WTC11 (cell line): ENCODE measurements at places on chromosomes 7 and 10. TPM values are rescaled to one million over a fixed set of nuclear protein-coding genes. Genes with fewer than 3 reads are reported as not detected.

DNA sequence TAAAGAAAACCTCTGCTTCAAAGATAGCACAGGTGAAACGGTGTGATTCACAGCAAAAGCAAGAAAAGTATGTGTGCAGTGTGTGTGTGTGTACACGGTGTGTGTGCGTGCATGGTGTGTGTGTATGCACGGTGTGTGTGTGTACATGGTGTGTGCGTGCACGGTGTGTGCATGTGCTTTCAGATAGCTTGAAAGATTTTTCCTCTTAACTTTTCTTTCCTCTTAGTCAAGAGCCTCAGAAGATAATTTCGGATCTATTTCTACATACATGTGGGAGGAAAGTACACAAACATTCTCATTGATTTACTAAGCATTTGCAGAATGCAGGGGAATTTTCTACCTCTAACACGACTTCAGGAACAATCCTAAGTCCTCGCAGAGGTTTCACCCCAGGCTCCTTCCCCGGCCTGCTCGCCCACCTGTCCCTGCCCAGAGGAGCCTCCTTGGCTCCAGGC, 2.9 kb downstream of the FGFR2 start:
- no peaks in the 10 kb centered on the region for H3K27me3 ChIP-seq
- peak overlapping the region; percentile 99 for H3K4me3 ChIP-seq
- H3K36me3 ChIP-seq, result peaks cover 38% of the 10 kb centered on the region

GRCh38 chr7:36598054-36598674, 126.1 kb downstream of the AOAH start:
- H3K4me3 ChIP-seq, result no peak overlapping the region
- no peak for DNase-seq
- no peak overlapping the region for H3K27ac ChIP-seq
- H3K36me3 ChIP-seq, result no peaks in the 10 kb centered on the region
- H3K4me1 ChIP-seq, result peaks cover 11% of the 10 kb centered on the region
- H3K27me3 ChIP-seq, result no peaks in the 10 kb centered on the region

GRCh38 chr7:106560482-106560881, 100.5 kb downstream of the CCDC71L start:
- H3K27me3 ChIP-seq, result no peaks in the 10 kb centered on the region; the same call in 1 of the 2 replicates
- no peak overlapping the region for H3K27ac ChIP-seq
- no peak overlapping the region for H3K4me3 ChIP-seq
- no peaks in the 10 kb centered on the region for H3K4me1 ChIP-seq
- DNase-seq, result no peak

GRCh38 chr10:15419279-15419874, 48.3 kb upstream of the FAM171A1 start:
- H3K27ac ChIP-seq, result no peak overlapping the region
- H3K36me3 ChIP-seq, result no peaks in the 10 kb centered on the region
- H3K27me3 ChIP-seq, result no peaks in the 10 kb centered on the region; the same call in 1 of the 2 replicates
- peak; percentile 45 for DNase-seq
- H3K4me3 ChIP-seq, result no peak overlapping the region

GRCh38 chr7:13179011-13179582, 491.7 kb downstream of the ARL4A start:
- DNase-seq, result no peak
- no peaks in the 10 kb centered on the region for H3K36me3 ChIP-seq

- DNase-seq, result peak; percentile 74
- no peak overlapping the region for H3K27ac ChIP-seq
- no peak overlapping the region for H3K4me3 ChIP-seq
- H3K36me3 ChIP-seq, result no peaks in the 10 kb centered on the region
- peaks cover 43% of the 10 kb centered on the region for H3K27me3 ChIP-seq
- peaks cover 44% of the 10 kb centered on the region for H3K4me1 ChIP-seq
Observed at GRCh38 chr10:70461397-70462348, 16.9 kb upstream of the PALD1 start.

GRCh38 chr10:69568472-69569395, 4.5 kb downstream of the NEUROG3 start:
- peak; percentile 85 for DNase-seq
- peaks cover 100% of the 10 kb centered on the region for H3K27me3 ChIP-seq
- no peaks in the 10 kb centered on the region for H3K36me3 ChIP-seq

GRCh38 chr7:112692333-112692732, 97.9 kb downstream of the TMEM168 start:
- DNase-seq, result no peak
- no peak overlapping the region for H3K27ac ChIP-seq
- peaks cover 9% of the 10 kb centered on the region for H3K4me1 ChIP-seq
- no peaks in the 10 kb centered on the region for H3K27me3 ChIP-seq
- H3K4me3 ChIP-seq, result no peak overlapping the region

GRCh38 chr7:104982308-104983075, 31.5 kb upstream of the KMT2E start:
- H3K36me3 ChIP-seq, result no peaks in the 10 kb centered on the region
- H3K27me3 ChIP-seq, result no peaks in the 10 kb centered on the region
- peak overlapping the region; percentile 100 for H3K27ac ChIP-seq
- H3K4me3 ChIP-seq, result peak overlapping the region; percentile 98
- H3K4me1 ChIP-seq, result peaks cover 77% of the 10 kb centered on the region

- no peaks in the 10 kb centered on the region for H3K36me3 ChIP-seq
- DNase-seq, result no peak
- no peak overlapping the region for H3K4me3 ChIP-seq
- no peaks in the 10 kb centered on the region for H3K27me3 ChIP-seq
Observed at GRCh38 chr7:3893151-3893788, 592.2 kb downstream of the SDK1 start.

The ASIC3 gene
- total RNA-seq, result 3.4 to 5.5 TPM (median 5.2 TPM) in 3 replicates

The NXPH1 gene
- total RNA-seq, result 0.14 to 0.59 TPM (median 0.27 TPM) in 3 replicates

The GRID1 gene
- total RNA-seq, result 0.21 to 0.50 TPM (median 0.37 TPM) in 3 replicates

The UBTD1 gene
- 29.1 to 35.7 TPM (median 31.2 TPM) in 3 replicates for total RNA-seq
